NCI-H345 (cell line): ENCODE measurements at places on chromosomes 16 and 17.

GRCh38 chr17:77097631-77098180 lies 43.1 kb upstream of the SEC14L1 start:
- no peak for DNase-seq

DNA sequence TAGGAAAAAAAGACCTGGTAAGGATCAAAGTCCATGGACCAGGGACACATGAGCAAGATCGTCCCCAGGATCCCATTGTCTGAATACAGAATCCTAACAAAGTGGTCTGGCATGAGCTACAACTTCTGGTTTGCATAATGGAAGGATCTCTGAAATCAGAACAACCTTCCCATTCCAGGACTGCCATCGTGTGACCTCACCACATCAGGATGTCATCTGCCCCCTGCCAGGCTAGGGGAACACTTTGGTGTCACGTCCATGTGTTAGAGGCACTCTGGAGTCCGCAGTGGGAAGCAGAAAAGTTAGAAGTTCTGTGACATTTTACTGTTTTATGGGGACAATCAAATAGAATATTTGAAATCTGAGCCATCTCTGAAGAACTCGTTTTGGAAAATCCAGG lies 160.7 kb downstream of the RGS9 start:
- DNase-seq, result no peak

GRCh38 chr16:50815382-50815781 lies 73.5 kb downstream of the CYLD start:
- DNase-seq, result no peak

DNA sequence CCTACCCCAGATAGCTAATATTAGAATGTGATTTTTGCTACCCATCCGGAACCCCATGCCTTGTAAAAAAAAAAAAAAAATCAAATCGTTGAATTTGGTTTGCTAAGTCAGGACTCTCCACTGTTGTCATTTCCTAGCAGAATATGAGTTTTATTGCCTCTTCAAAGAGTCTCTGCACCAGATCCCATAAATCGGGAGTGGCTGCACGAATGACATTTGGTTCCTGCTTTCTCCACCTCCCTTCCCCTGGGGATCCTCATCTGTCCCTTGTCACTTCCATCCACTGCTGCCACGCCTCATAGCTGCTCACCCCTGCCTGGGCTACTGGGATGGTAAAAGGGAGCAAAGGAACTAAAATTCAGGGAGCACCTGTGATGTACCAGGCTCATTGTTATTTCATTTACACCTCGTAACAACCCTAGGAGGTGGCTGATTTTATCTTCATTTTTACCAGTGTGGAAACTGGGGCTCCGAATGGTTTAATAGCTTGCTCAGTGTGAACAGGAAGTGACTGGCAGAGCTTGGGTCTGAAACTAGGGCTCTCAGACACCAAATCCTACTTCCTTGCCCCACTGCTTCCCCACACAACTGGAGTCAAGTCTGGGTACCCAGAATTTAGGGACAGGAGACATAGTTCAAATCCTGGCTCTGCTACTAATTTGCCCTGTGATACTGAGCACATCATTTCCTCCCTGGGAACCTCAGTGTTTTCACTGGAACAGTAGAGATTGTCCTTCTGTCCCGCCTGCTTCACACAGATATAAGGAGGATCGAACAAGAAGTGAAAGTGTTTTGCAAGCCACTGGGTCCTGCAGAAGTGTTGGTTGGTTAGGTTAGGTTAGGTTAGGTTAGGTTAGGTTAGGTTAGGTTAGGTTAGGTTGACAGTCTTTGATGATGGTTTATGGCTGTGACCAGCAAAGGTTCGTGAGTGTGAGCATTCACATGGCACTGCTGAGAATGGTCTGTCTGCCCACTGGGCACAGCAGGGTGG lies 585 bp upstream of the KRT36 start:
- DNase-seq, result no peak

GRCh38 chr17:78774453-78774852 lies 7.6 kb downstream of the CYTH1 start:
- DNase-seq, result no peak

DNA sequence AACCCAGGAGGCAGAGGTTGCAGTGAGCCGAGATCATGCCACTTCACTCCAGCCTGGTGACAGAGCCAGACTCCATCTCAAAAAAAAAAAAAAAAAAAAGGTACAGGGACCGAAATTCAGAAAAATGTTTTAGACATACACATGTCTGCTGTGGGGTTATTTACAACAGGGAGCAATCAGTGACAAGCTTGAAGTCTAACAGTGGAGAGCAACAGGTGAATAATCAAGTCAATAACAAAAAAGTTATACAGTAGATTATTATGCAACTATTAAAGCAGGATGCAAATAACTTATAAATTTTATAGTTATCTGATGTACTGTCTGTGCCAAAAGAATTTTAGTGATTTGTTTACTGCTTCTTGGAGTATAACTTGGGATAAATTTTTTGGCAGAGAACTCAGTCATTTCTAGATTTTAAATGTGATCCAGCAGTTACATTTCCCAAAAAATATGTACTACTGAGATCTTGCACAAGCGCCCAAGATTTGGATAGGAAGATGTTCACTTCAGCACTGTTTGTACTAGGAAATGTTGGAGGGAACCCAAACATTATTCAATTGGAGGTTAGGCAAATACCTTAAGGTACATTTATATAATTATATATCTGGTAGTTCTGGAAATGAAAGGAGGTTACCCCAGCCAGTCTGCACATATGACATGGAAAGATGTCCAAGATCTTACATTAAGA lies 34.1 kb downstream of the EEF2K start:
- DNase-seq, result no peak

DNA sequence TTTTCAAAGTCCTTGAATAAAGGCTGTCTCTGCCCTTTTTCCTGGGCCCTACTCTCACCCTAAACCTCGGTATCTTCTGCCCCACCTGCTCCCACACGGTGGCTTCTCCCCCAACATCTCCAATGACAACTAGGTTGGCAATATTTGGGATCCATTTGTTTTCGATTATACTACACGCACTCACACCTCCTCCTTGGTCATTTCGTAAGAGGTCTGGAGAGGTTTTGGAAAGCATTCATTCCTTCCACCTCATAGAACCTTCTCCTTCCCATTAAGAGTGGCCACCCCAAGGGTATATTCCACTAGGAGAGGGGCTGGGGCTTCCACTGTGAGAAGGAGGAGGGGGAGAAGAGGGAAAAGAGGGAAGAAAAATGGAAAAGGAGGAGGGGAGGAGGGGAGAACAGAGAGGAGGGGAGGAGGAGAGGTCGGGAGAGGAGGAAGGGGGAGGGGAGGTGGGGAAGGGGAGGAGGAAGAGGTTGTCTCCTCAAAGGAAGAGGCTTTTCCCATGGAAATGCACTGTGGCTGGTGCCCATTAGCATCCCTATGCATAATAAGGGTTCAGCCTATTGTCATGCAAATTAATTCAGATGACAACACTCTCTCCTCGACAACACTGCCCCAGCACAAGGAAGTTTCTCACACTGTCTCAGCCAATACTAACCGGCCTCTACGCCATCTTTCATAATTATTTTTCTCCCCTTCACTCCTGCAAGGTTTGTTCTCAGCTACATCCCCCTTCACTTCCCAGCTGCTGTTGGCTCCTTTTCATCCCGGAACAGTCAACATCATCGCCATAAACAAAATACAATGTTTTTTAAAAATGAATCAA lies 30.0 kb downstream of the SOX9 start:
- DNase-seq, result no peak
